ENCODE measurements at places on chromosomes 1 and 21.

- no peak for DNase-seq
Measured at GRCh38 chr1:119366424-119366823, 2.2 kb upstream of the HAO2 start.

- no peak for DNase-seq
Measured at GRCh38 chr1:37308031-37308960, 166.1 kb upstream of the ZC3H12A start.

- DNase-seq: no peak
Measured at GRCh38 chr1:3197781-3198316, 128.8 kb downstream of the PRDM16 start.

- DNase-seq: no peak
Measured at GRCh38 chr1:13540866-13541265, 27.1 kb upstream of the LRRC38 start.

DNA sequence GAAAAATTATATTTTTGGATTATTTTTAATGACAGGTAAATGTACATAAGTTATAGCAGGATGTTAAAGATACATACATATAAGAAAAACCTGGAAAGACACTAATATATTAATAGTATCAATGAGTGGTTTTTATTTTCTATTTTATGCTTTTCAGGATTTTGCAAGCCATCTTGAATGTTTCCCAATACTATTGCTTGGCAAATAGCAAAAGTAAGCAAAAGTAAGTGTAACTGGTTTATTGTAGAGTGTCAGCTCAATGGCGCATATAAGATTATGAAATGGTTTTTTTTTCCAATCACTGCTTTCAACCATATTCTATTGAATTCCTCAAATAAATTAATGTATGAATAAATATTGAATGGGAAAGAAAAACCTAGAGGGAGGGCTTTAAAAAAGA lies 36.4 kb downstream of the ZNF684 start:
- no peak for DNase-seq

DNA sequence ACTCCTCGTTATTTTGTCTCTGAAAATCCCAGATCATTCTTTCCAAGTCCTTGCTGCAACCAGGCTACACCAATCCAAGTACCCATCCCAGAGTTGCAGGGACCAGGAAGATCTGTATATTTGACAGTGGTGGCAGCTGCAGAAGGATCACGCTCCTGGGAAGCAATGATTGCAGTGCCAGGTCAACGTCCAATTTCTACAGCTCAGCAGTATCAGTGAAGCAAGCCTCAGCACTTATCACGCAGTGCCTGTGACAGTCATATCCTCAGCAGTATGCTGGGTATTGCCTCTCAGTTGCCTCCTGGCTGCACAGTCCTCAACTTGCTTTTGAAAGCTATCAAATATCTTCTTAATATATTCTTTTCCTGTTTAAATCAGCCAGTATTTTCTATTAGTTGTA lies 66.7 kb downstream of the BARHL2 start:
- DNase-seq: no peak

Measured in NCI-H2081 (cell line).